ENCODE measurements at places on chromosomes 5 and 9.

DNA sequence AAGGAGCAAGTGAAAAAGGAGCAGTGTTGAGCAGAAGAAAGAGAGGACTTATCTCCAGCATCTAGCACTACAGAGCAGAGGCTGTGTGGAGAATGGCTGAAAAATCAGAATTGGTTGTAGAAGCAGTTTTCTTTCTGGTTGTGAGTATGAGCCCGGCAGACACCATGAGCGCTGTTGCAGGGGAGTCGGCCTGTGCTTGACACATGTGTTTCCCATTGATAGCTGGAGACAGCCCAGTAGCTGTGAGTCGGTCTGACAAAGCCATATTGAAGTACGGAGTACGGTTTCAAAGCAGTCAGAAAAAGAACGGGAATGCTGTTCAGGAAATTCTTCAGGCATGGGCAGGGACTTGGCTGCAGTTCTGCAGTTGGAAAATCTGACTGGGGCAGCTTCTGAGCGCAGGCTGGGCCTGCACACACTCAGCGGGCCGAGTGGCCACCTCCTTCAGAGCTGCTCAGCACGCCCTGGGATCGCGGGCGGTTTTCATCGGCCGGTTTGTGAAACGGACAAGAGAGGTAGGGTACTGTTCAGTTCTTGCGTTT is at the start of gene SGCD:
TSS of gene SGCD (plus strand) at position 447 of the 542 bp plus-strand sequence.
- peak; percentile 60 for DNase-seq

GRCh38 chr9:87651431-87651830 is 74.5 kb upstream of the CTSL start:
- DNase-seq = no peak

DNA sequence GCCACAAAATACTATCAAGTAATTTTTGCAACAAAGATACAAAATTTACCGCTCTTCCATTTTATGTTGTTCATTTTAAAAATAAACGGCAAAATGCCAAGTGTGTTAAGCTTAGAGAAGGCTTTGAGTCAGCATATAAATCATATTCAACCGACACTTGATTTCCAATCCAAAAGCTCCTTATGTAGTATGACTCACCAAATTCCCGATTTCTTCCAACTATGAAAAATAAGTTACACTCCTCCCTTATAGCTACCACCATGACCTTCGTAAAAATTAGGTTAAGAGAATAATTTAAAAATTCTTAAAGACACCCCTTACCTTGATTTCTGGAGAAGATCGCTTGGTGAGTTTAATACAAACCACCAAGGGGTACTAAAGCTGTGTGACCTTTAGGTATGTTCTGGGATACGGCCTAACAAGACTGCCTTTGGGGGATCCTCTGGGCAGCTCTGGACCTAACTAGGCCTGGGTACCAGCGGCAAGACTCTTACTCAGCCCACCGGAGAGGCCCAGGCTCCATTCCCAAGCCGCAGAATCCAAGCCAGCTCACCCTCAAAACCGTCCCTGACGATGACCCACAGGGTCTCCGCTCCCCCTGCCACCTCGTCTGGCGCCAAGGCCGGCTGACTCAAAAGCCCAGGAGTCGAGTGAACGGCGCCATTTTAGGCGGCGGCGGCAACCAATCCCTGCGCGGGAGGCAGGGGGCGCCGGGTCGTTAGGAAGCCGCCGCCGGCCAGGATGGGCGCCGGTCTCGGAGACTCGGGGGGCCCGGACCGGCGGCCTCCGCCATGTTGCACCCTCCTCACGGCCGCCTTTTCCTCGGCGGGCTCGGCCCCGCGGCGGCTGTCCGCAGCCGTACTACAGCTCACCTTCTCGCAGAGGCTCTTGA is 739 bp downstream of the PPP2CA start:
- peak; percentile 53 for DNase-seq

DNA sequence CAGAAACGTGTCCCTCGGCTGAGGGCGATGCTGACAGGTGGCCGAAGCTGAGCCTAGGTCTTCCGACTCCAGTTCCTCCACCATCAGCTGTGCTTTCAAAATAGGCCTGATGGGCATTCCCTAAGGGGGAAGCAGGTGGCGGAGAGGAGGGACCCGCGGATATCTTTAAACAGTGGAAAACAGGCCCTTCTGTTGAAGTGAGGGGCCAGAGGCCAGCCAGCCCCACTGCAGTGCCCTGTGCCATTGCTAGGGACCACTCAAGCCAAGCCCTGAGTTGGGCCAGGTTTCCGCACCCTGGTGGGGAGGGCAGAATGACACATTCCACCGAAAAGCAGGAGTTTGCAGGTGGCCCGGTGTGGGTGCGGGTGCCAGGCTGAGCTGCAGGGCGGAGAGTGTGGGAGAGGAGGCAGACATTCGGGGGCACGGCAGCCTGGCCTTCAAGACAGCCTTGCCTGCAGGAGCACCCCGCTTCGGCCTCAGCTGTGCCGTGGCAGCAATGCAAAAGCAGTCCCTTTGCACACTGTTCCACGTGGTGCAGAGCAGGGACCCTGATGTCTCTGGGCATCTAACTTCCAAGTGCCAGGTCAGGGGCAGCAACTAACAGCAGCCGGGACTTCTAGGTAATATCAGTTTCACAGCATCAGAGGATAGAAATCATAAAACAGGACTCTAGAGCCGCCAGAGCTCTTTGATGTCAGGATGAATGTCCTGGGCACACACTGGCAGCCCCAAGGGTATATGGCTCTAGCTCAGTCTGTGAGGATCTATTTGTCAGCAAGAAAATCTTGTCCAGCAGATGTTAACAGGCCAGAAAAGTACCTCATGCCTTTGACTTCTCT is 17.2 kb downstream of the HNRNPH1 start:
- no peak for DNase-seq

DNA sequence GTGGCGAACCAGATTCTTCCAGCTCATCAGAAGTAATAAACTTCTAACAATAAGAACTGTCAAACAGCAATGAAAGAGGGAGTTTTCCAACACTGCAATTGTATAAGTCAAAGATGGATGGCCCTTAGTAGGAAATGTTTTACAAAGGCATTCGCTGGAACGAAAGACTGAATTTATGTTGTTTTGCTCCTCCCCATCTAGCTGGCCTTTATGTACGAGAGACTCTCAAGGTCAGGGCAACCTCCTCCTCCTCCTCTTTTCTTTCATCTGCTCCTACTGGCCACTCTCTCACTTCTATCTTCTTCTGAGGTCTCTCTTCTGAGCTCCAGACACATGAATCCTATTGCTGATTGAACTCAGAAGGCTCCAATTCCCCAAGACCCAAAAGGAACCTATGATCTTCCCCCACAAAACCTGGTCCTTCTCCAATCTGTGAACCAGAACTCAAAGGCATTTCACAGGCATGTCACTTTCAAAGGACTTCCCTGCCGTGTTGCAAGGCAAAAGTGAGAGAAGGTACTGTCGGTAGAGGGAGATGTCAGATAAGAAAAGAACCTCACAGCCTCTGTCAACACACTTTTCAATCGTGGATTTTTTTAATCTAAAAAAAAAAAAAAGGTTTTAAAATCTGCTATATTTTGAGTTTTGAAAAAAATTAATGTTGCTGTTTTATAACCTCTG is 28.5 kb upstream of the PUM3 start:
- peak; percentile 26 for DNase-seq

DNA sequence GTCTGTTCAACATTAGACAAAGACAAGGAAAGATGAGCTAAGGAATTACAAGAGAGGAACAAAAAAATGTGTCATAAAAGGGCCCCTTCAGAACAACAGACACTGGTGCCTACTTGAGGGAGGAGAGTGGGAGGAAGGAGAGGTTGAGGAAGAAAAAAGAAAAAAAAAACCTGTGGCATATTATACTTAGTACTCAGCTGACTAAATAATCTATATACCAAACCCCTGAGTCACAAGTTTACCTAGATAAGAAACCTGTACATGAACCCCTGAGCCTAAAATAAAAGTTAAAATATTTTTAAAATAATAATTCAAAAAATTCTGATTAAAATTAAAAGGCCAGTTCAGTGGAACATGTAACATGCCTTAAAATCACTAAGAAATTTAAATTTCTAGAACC is 107.3 kb downstream of the MTREX start:
- no peak for DNase-seq

- DNase-seq = peak; percentile 6
These were observed 196.8 kb downstream of the ANXA1 start for GRCh38 chr9:73348471-73348870.

DNA sequence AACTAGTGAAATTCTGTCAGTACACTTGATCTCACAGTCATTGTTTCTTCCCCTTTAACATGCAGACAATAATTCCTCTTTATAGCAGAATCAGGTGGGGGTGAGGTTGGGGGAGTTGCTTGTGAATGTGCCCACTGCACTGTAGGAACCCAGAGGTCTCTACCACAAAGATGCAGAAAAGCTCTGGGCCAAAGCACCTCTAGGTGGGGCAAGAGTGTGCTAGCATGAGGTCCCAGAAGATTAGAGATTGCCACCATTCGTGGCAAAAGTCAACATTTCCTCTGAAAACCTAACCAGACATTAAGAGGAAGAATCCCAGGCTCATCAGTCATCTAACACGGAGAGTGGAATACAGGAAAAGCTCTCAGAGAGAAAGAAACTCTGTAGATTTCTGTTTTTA is 74.5 kb downstream of the PTCD2 start:
- peak; percentile 26 for DNase-seq

DNA sequence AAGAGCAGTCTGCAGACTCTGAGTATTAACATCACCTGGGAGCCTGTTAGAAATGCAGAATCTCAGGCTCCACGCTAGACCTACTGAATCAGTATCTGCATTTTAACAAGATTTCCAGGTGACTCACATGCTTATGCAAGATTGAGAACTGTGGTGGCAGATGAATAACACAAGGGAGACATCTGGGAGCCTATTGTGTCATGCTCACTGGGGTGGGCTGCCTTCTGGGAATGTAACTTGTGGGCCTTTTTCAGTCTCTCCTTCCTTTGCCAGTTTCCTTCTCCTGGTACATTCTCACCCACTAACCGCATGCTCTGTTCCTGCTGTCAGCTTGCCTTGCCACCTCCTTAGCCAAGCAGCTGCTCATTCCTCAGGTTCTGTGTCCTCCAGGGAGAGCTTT is 176.6 kb upstream of the C9orf72 start:
- no peak for DNase-seq

DNA sequence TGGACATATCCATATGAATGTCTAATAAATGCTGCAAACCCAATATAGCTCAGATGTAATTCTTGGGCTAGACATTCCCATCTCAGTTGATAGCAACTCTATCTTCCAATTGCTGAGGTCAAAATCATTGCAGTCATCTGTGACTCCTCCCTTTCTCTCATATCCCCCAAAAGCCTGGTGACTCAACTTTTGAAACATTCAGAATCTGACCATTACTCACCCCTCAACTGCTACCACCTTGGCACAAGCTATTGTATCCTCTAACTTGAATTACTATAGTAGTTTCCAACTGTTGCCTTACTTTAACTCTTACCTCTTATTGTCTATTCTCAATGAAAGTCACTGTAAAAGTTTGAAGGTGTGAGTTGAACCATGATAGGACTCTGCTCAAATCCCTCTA is 600.1 kb upstream of the RGMB start:
- no peak for DNase-seq

DNA sequence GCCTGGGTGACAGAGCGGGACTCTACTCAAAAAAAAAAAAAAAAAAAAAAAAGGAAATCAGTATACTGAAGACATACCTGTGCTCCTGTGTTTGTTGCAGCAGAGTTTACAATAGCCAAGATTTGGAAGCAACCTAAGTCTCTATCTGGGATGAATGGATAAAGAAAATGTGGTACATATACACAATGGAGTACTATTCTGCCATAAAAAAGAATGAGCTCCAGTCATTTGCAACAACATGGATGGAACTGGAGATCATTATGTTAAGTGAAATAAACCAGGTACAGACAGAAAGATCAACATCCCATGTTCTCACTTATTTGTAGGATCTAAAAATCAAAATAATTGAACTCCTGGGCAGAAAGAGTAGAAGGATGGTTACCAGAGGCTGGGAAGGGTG is 22.9 kb downstream of the ADAM19 start:
- DNase-seq = no peak

GRCh38 chr5:35442885-35443639 is 174.6 kb upstream of the SPEF2 start:
- no peak for DNase-seq

GRCh38 chr9:101995231-101995630 is 256.8 kb upstream of the GRIN3A start:
- DNase-seq = peak; percentile 67

DNA sequence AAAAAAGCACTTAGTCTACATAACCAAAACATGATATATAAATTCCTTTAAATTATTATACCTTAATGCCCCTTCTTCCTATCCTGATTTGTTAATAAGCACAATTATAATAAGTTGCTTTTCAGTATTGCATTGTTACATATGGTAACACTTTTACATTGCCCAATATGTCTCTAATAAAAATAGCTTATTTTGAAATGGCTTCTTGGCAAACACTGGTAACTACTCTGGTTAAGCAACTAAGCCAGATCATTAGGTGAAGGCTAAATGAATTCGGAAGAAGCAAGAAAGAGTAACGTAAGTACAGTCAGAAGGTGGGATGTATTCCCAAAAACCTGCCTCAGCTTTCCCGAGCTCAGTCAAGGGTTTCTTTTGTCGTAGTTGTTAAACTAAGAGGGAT is 85.3 kb downstream of the TTC39B start:
- no peak for DNase-seq

- DNase-seq = no peak
These were observed 26.9 kb downstream of the SPATA31C1 start for GRCh38 chr9:87944682-87945081.

DNA sequence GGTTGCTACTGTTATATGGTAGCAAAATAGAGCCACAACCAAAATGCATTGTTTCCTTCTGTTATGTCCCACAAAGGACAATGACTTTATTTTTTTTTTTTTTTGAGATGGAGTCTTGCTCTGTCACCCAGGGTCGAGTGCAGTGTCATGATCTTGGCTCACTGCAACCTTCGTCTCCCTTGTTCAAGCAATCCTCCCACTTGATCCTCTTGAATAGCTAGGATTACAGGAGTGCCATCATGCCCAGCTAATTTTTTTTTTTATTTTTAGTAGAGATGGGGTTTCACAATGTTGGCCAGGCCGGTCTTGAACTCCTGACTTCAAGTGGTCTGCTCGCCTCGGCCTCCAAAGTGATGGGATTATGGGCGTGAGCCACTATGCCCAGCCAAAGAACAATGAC is 527.7 kb upstream of the SGCD start:
- no peak for DNase-seq

DNA sequence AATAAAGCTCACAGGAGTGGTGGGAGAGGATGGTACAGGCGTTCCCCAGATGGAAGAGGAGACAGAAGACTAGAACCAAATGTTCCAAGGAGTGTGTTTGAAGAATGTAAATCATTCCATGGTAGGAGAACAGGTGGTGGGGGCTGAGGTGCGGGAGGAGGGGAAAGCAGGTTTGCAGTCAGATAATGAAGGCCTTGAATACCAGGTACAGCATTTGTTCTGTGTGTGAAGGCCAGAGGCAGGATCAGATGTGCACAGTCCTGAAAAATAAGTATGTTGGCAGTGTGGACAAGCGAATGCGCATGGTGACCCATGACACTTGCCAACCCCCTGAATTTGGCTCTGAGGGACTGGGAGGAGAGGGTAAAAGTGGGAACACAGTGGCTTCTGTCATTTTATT is 59.9 kb upstream of the ALDH1B1 start:
- DNase-seq = no peak

GRCh38 chr5:116573702-116574366 is 789 bp downstream of the SEMA6A start:
- peak; percentile 30 for DNase-seq

GRCh38 chr9:128625391-128626146 is 31.1 kb downstream of the DYNC2I2 start:
- no peak for DNase-seq

- no peak for DNase-seq
These were observed 310.6 kb downstream of the DIRAS2 start for GRCh38 chr9:90331826-90332575.
